ENCODE measurements at places on chromosomes 13 and 19. TPM values are rescaled to one million over a fixed set of nuclear protein-coding genes. Genes with fewer than 3 reads are reported as not detected.

The RGS9BP gene
- polyA plus RNA-seq = 0.03 TPM

The TBXA2R gene
- 0.91 TPM for polyA plus RNA-seq

The CYSLTR2 gene
- polyA plus RNA-seq = not detected

The URAD gene
- polyA plus RNA-seq = not detected

The TMEM272 gene
- not detected for polyA plus RNA-seq

The VAV1 gene
- polyA plus RNA-seq = 0.09 TPM

The ZNF729 gene
- not detected for polyA plus RNA-seq

The SBK2 gene
- not detected for polyA plus RNA-seq

The SIGLEC8 gene
- polyA plus RNA-seq = not detected

The IRS2 gene
- polyA plus RNA-seq = 2.1 TPM

The ANO8 gene
- polyA plus RNA-seq = 1.4 TPM

The NLRP11 gene
- not detected for polyA plus RNA-seq

The CDX2 gene
- polyA plus RNA-seq = not detected

The SPC24 gene
- polyA plus RNA-seq = 23.0 TPM

The F2RL3 gene
- not detected for polyA plus RNA-seq

The C19orf67 gene
- not detected for polyA plus RNA-seq

The GNG8 gene
- not detected for polyA plus RNA-seq

The DAZAP1 gene
- polyA plus RNA-seq = 136 TPM

The LYL1 gene
- polyA plus RNA-seq = 2.7 TPM

The STOML3 gene
- polyA plus RNA-seq = not detected

The SLAIN1 gene
- polyA plus RNA-seq = not detected

The FXYD3 gene
- polyA plus RNA-seq = 522 TPM

The CPT1C gene
- 5.9 TPM for polyA plus RNA-seq

The NOTCH3 gene
- 0.09 TPM for polyA plus RNA-seq

All from foreskin keratinocyte (primary cell).